ELF-1 (cell line): ENCODE measurements at places on chromosomes 2 and 18.

DNA sequence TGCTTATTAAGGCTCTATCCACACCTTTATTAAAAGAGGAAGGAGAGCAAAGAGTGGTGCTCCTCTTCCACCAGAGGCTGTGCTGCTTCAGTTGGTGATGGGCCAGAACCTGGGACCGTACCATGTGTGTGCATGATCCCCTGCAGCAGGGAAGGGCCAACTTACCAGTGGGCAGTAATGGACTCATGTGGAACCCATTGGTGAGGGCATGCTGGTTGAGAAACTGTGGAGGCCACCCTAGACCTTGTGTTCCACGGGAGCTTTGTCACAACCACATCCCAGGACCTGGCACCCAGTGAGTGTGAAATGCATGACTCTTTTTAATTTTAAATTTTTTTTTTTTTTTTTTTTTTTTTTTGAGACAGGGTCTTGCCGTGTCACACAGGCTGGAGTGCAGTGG, 5.4 kb downstream of the UBE2F start:
- no peak for DNase-seq

- DNase-seq, result no peak
These were observed 504.8 kb upstream of the LRATD1 start for GRCh38 chr2:14127765-14128164.

DNA sequence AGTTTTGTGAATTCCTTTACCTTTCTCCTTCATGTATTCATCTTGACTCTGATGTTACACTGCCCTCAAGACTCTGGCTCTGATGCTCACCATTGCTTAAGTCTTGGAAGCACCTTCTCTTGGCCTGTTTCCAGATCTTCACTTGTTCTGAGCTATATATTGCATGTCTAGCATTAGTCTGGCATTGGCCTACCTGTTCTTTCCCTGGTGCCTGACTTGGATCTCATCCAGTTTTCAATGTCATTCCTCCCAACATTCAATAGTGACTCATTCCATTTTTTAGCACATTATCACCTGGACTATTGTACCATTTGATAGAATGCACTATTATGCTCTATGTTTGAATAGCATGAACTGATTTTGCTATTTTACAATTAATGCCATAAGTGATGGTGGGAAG, 127.3 kb upstream of the NYAP2 start:
- no peak for DNase-seq

DNA sequence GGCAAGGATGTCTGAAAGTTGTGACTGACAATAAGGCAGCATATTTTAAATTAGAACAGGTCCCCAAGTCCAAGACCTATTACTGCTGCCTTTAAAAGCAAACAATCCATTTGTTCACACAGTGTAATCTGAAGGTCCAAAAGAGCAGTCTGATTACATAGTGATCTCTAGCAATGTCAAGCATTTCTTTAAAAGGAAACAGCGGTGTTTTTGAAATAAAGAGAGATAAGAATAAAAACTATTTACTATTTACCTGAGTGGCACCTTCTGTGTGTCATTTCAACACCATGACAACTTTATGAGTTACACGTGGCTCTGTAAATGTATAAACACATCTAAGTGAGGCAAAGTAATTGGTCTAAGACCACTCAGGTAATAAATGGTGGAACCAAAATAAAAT, 1009.9 kb upstream of the CNTNAP5 start:
- DNase-seq, result no peak
